ENCODE measurements at places on chromosomes 7 and 10. TPM values are rescaled to one million over a fixed set of nuclear protein-coding genes. Genes with fewer than 3 reads are reported as not detected.

The CHST12 gene
- 20.9 TPM for total RNA-seq

The UNCX gene
- total RNA-seq = not detected

The TUBB8 gene
- total RNA-seq = not detected

The SPOCK2 gene
- 7.4 TPM for total RNA-seq

The SFTPA2 gene
- 1.0 TPM for total RNA-seq

DNA sequence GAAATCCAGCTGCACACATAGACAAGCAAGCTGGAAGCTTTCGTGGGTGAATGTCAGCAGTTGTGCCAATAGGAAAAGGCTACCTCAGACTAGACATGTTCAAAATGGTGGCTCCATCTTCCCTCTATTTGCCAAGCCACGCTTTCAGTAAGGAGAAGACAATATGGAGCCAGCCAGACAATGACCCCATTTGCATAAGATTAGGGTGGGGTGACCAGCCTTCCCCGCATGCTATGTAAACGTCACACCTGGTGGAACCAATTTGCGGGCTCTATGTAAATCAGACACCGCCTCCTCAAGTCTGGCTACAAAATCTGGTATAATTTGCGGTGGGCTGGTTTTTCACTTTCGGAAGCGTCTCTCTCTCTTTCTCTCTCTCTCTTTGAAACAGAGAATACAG, 297.4 kb upstream of the PCDH15 start:
- no peak for DNase-seq

The FKBP6 gene
- not detected for total RNA-seq

DNA sequence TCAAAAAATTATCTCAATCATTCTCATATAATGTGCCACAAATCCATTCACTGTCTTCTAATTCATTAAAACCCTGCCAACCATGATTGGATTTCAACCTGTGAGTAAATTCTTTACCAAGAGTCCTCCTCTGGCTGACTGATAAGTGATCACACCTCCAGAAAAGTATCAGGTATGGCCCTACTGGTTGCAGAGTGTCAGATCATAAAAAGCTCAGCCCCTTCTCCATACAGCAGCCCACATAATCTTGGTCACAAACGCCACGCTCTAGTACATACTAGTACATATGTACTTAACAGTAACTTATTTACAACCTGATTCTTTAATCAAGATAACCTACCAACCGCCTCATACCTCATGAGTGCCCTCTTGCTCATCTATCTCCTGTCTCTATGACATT, 26.1 kb downstream of the UBE2H start:
- no peak for DNase-seq

- no peak for DNase-seq
Observed at GRCh38 chr10:75288140-75288711, 52.5 kb upstream of the COMTD1 start.

DNA sequence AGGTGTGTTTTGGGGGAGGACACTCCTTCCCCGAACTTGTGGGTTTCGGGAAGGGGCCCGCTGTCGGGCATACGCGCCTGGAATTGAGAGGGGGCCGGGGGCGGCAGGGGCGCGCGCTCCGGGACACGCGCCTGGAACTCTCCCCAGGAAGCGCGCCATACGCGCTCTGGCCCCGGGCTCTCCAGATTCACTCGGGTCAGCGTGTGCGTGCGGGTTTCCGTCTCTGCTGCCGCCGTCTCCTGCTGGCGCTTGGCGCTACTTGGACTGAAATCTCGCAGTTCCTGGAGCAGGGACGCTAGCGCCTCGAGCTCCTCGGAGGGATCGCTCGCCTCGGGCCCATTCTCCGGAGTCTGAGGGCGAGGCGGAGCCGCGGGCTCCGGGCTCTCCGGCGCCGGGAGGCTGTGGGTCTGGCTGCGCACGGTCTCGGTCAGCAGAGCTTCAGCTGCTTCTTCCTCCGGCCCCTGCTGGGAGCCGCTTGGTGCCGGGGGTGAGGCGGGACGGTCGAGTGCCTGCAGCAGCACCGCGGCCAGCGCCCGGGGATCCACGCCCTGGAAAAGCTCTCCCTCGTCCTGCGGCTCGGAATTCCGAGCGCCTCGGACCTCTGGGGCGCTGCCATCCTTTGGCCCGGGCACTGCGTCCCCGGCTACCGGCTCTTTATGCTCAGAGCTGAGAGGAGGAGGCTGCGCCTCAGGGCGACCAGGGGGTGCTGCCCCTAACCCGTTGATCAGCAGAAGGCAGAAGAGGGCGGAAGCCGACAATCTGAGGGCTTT, 1.1 kb downstream of the VGF start:
- no peak for DNase-seq

DNA sequence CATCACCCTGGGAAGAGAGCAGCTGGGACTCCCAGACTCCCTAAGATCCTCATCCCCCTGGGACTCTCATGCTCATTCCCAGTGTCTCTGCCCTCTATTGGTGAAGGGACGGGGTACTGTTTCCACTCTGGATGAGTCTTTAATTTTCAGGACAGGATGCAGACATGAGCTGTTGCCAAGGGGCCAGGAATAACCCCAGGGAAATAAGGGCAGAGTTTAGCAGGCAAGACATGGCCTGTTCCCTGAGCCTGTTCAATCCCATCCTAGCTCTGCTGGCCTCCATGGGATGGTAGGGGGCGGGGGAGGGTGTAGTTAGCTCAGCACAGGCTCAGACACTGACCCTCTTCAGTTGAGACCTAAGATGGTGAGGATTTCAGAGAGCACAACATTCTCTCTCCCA, 14.0 kb downstream of the C10orf105 start:
- DNase-seq = no peak
